ENCODE measurements at places on chromosomes 1 and 21. TPM values are rescaled to one million over a fixed set of nuclear protein-coding genes. Genes with fewer than 3 reads are reported as not detected.

The GSTM5 gene
- polyA plus RNA-seq, result 10.8 TPM

The VCAM1 gene
- polyA plus RNA-seq, result 7.5 TPM

GRCh38 chr1:16352842-16353535 lies 709 bp upstream of the FBXO42 start:
- H3K27me3 ChIP-seq, result no peaks in the 10 kb centered on the region
- peak overlapping the region; percentile 11 for H3K4me3 ChIP-seq
- no peaks in the 10 kb centered on the region for H3K36me3 ChIP-seq
- no peak for DNase-seq

The PALMD gene
- 2.7 TPM for polyA plus RNA-seq

- H3K27me3 ChIP-seq, result no peaks in the 10 kb centered on the region
- no peaks in the 10 kb centered on the region for H3K36me3 ChIP-seq
- no peak overlapping the region for H3K4me3 ChIP-seq
- H3K4me1 ChIP-seq, result no peaks in the 10 kb centered on the region
- no peak for DNase-seq
Measured at GRCh38 chr1:113041569-113042284, 31.3 kb upstream of the LRIG2 start.

GRCh38 chr1:44670751-44671640 lies 3.3 kb downstream of the TMEM53 start:
- no peak overlapping the region for H3K27ac ChIP-seq
- no peaks in the 10 kb centered on the region for H3K27me3 ChIP-seq
- H3K36me3 ChIP-seq, result no peaks in the 10 kb centered on the region
- H3K4me1 ChIP-seq, result no peaks in the 10 kb centered on the region

DNA sequence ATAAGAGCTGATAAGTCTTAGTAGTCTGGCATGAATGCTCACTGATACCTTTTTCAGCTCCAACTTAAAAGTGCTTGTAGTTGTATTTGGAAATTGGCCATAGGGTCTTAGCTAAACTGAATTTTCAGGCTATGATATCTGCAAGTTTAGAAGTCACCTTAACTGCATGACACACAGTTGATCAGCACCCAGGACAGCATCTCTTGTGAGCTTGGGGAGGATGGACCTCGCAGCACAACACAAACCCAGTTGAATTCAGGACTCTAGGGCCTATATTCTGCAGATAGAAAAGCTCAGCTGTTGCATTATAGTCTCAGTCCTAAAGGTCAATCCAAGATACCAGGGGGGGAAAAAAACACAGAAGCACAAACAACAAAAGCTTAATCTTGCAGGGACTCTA lies 394.3 kb downstream of the KCNH1 start:
- H3K36me3 ChIP-seq, result no peaks in the 10 kb centered on the region
- no peak for DNase-seq
- H3K4me1 ChIP-seq, result no peaks in the 10 kb centered on the region
- no peak overlapping the region for H3K27ac ChIP-seq
- no peak overlapping the region for H3K4me3 ChIP-seq
- H3K27me3 ChIP-seq, result no peaks in the 10 kb centered on the region

- DNase-seq, result no peak
- H3K27ac ChIP-seq, result no peak overlapping the region
- no peaks in the 10 kb centered on the region for H3K4me1 ChIP-seq
- no peaks in the 10 kb centered on the region for H3K27me3 ChIP-seq
Measured at GRCh38 chr1:47407481-47407880, 8.6 kb upstream of the FOXE3 start.

GRCh38 chr1:10398734-10399443 lies at the start of gene PGD:
TSS of gene PGD (plus strand) at chr1:10399064. CDS start at chr1:10399118, 54 bp downstream.
- DNase-seq, result peak; percentile 100
- H3K27me3 ChIP-seq, result no peaks in the 10 kb centered on the region
- peak within 1 kb of the TSS; percentile 84 for H3K4me3 ChIP-seq

- H3K4me1 ChIP-seq, result peaks cover 3% of the 10 kb centered on the region
- peaks cover 7% of the 10 kb centered on the region for H3K36me3 ChIP-seq
- H3K27me3 ChIP-seq, result no peaks in the 10 kb centered on the region
- no peak overlapping the region for H3K4me3 ChIP-seq
Measured at GRCh38 chr1:9363061-9363471, 70.4 kb downstream of the SPSB1 start.

GRCh38 chr21:42835211-42835610 lies 44.1 kb downstream of the WDR4 start:
- DNase-seq, result no peak
- H3K36me3 ChIP-seq, result no peaks in the 10 kb centered on the region
- H3K4me3 ChIP-seq, result no peak overlapping the region
- H3K27me3 ChIP-seq, result no peaks in the 10 kb centered on the region
- H3K27ac ChIP-seq, result no peak overlapping the region

DNA sequence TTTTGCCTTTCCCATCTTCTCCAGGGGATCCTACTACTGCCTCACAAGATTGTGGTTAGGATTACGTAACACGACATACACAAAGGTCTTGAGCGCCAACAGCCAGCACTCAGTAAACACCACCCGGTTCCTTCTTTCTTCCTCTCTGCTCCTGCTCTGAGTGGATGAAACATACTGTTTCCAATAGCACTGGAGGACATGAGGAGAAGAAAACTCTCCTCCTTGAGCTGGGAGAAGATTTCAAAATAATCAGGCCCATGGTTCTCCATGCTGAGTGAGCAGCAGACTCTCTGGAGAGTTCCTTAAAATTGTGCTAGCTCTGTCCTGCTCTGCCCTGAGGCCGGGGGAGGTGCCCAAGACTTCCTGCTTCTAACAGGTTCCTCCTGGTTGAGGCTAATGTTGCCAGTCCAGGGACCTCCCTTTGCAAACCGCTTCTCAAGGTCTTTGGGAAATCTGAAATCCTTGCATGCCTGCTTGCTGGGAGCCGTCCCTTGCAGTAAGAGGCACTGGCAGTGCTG lies 29.4 kb upstream of the MX1 start:
- no peaks in the 10 kb centered on the region for H3K36me3 ChIP-seq
- H3K27me3 ChIP-seq, result no peaks in the 10 kb centered on the region
- no peaks in the 10 kb centered on the region for H3K4me1 ChIP-seq
- H3K4me3 ChIP-seq, result no peak overlapping the region
- DNase-seq, result peak; percentile 55

DNA sequence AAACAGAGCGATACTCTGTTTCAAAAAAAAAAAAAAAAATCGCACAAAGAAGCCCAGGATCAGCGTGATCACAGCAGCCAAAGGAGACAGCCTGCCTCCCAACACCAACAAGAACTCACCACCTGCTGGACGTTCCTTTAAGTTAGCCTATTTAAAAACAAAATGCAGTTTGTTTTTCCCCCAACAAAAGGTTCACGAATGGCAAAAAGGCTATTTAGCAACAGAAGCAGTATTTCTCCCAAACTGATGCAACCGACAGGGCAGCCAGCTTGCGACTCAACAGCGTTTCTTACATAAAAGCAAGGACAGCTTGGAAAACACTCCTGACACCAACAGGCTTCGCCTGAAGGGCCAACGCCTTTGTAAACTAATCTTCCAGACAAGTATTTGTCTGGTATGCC lies 6.8 kb downstream of the SSU72 start:
- H3K36me3 ChIP-seq, result no peaks in the 10 kb centered on the region
- H3K4me3 ChIP-seq, result no peak overlapping the region
- no peaks in the 10 kb centered on the region for H3K4me1 ChIP-seq
- H3K27me3 ChIP-seq, result no peaks in the 10 kb centered on the region
- no peak overlapping the region for H3K27ac ChIP-seq
- DNase-seq, result no peak

- H3K4me1 ChIP-seq, result no peaks in the 10 kb centered on the region
- no peak overlapping the region for H3K27ac ChIP-seq
- H3K4me3 ChIP-seq, result no peak overlapping the region
- H3K36me3 ChIP-seq, result no peaks in the 10 kb centered on the region
- no peak for DNase-seq
Measured at GRCh38 chr1:234568345-234568744, 41.6 kb downstream of the IRF2BP2 start.

The BRDT gene
- polyA plus RNA-seq, result not detected

GRCh38 chr1:173148971-173149370 lies 58.2 kb downstream of the TNFSF4 start:
- no peaks in the 10 kb centered on the region for H3K27me3 ChIP-seq
- no peaks in the 10 kb centered on the region for H3K36me3 ChIP-seq
- H3K4me3 ChIP-seq, result no peak overlapping the region
- H3K4me1 ChIP-seq, result no peaks in the 10 kb centered on the region
- H3K27ac ChIP-seq, result no peak overlapping the region

DNA sequence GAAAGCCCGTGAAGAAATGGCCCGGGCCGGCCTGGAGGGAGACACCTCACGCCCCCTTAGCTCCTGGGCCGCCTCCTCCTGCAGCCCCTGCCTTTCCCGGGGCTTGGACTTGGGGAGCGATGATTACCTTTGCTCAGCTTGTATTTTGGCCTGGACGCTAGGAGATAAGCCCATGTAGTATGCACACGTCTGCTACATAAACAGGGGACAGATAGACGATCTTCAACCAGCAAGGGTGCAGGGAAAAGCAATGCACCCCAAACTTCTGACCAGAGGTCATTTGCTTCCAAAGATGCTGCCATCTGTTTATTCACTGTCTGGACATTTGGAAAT lies 936 bp downstream of the TP73 start:
- no peaks in the 10 kb centered on the region for H3K36me3 ChIP-seq
- H3K27me3 ChIP-seq, result no peaks in the 10 kb centered on the region

GRCh38 chr21:42351626-42352440 lies 1.0 kb upstream of the TFF2 start:
- no peaks in the 10 kb centered on the region for H3K4me1 ChIP-seq
- H3K36me3 ChIP-seq, result no peaks in the 10 kb centered on the region
- no peaks in the 10 kb centered on the region for H3K27me3 ChIP-seq
- H3K27ac ChIP-seq, result no peak overlapping the region
- no peak overlapping the region for H3K4me3 ChIP-seq

The ARHGAP29 gene
- polyA plus RNA-seq, result 18.8 TPM
